ENCODE measurements at places on chromosomes 11 and 22.

- DNase-seq: no peak
These were observed 7.5 kb downstream of the DPAGT1 start for GRCh38 chr11:119093942-119094815.

DNA sequence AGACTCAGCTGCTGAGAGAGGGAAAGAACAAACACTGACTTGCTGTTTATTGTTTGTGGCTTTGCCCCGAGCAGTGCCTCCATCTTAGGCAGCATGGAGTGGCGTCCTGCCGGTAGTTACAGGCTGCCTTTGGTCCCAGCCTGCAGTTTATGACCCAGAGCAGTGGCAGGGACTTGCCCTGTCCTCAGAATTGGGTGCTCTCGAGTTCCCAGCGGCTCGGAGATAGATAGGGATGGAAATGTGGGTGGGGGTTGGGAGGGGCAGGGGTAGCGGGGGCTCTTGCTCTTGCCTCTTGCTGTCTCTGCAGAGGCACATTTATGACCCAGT lies 3.1 kb downstream of the ALX4 start:
- no peak for DNase-seq

DNA sequence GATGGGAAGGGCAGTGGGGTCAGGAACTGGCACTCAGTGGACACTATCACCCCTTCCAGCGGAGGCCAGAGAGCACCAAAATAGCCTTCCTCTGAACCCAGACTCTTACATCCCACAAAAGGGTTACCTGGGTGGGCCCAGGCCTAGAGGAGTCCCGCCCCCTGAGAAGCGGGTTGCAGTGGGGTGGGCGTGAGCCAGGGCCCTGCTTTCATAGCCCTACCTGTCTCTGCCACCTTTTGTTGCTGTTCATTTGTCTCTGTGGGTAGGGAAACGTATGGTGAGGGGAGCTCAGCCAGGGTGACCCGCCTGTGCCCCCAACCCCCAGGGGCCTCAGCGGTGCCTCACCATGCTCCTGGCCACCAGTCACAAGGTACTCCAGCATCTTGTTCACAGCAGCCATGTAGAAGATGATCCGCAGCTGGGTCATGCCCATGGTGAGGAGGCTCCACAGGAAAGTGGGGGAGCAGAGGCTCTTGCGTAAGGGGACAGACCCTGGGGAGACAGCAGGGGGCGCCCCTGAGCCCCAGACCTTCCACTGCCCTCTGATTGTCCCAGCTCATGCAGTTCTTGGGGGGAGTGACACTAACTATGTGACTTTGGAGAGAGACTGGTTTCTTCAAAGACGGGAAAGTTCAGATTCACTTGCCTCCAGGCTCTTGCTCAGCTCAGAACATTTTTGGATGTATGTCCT lies 24.0 kb downstream of the SLC43A1 start:
- no peak for DNase-seq

- DNase-seq: no peak
These were observed 82.0 kb downstream of the PARVA start for GRCh38 chr11:12459374-12459773.

DNA sequence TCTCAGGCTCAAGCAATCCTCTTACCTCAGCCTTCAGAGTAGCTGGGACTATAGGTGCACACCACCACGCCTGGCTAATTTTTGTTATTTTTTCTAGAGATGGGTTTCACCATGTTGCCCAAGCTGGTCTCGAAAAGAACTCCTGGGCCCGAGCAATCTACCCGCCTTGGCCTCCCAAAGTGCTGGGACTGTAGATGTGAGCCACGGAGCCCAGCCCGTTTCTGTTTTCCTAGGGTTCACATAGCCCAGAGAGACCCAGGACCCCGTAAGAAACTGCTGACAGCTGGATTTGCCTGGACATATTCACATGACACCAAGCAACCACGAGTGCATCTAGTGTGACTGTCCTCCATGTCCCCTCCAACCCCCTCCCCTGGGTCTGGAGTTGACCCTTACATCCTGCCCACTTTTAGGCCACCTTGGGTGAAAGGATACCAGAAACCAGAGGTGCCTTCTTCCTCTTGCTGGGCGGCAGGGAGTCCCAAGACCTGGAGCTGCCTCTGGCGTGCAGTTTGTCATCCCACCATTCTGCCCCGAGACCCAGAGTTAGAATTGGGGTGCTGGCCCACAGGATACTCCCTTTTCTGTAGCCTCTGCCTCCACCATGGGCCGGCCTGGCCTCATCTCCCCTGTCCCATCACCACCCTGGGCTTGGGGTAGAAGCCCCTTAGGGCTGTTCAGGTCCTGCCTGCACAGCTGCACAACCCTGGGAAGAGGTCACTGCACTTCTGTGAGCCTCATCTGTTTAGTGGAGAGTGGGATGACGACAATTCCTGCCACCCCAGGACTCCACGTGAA lies 3.7 kb upstream of the RIN1 start:
- DNase-seq: no peak

GRCh38 chr11:106271686-106272085 lies 194.2 kb downstream of the AASDHPPT start:
- no peak for DNase-seq

- DNase-seq: no peak
These were observed at the start of gene SUSD2 for GRCh38 chr22:24181088-24181995. Gene SUSD2, plus strand, starts transcription at chr22:24181487. Its CDS starts 33 bp downstream, at chr22:24181520.

DNA sequence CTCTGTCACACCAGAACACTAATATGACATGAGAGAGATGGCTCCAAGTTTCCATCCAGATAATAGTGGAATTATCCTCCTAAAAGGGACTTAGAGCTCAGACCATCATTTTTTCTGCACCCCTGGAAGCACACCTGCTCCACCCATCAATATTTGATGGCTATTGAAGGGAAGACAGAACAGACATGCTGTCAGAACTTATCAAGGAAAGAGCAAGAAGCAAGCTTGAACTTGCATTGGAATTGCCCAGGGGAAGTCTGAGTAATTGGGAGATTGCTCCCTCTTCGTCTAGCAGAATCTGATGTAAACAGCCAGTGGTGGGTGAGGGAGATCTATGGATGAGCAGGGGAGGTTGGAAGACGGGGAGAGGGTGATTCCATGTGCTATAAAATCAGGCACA lies 874.4 kb upstream of the TENM4 start:
- no peak for DNase-seq

DNA sequence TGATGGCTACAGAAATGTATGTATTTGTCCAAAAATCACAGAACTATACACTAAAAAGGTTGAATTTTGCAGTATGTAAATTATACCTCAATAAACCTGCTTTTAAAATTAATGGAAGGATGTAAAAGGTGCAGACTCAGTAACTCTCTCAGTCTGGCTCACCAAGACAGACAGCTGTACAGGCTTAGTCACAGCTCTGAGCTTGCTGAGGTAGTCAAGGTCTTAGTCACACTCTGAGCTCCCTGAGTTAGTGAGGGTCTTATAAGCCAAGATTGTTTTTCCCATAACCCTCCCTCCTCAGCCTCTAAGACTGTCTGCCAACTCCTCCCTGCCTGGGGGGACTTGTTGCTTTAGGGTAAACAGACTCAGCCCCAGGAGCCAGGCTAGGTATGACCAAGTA lies 59.3 kb upstream of the IZUMO1R start:
- no peak for DNase-seq

DNA sequence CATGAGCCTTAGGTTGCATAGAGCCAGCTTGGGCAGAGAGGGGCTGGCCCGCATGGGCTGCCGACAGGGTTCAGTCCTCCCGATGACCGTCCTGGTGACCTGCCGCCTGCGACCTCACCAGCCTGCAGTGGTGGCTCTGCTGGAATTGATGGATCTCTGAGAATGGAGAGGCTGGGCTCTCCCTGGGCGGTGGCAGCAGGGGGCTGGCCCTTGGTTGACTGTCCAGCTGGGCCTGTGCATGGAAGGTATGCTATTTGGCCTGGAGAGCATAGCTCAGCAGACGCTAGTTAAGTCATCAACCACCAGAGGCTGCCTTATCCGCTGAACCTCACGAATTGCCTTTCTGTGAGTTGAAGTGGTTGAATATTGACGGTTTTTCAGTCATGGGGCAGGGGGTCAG lies 19.7 kb downstream of the GRAMD4 start:
- DNase-seq: no peak

- no peak for DNase-seq
These were observed 108.5 kb downstream of the PHF21B start for GRCh38 chr22:44901301-44901700.

- no peak for DNase-seq
These were observed 4.7 kb downstream of the OR5AP2 start for GRCh38 chr11:56637500-56637899.

- DNase-seq: no peak
These were observed 3.1 kb upstream of the PTGDR2 start for GRCh38 chr11:60858731-60859464.

GRCh38 chr11:86625544-86625943 lies 46.9 kb downstream of the ME3 start:
- no peak for DNase-seq

DNA sequence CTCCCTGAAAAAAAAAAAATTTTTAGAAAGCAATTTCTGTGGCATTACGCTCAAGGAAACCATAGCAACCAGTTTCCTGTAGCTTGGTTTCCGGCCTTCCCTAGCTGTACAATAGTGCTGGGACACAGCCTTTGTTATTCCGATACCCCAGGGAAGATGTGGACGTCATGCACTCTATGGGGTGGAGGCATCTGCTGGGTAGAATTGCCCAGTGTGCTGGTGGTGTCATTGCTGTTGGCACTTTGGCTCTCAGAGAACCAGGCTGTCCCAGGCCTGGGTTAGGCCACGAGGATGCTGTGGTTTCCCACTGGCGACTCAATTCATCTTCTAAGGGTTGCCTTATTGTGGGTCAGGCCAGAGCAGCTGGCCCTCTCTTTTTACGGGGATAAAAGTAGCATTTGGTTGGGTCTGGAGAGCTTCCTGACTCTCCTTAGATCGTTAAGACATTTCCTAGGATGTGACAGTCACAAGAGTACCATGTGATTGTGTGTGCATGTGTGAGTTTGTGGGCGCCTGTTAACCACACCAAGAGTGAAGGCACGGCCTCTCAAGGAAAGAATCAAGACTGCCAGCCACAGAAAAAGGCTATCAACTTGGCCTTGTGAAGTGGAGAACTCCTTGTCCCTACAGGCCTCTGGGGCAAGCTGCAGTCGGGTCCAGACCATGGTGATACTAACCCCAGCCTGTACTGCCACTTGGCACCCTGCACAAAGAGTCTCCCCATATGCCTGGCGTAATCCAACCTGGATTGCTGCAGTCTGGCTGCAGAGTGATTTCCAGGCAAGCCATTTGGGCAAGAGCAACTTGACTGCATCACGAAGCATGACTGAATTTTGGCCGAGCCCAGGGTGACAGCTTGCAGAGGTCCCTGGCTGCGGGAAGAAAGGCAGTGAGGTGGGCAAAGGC lies 35.9 kb upstream of the NAV2 start:
- no peak for DNase-seq

DNA sequence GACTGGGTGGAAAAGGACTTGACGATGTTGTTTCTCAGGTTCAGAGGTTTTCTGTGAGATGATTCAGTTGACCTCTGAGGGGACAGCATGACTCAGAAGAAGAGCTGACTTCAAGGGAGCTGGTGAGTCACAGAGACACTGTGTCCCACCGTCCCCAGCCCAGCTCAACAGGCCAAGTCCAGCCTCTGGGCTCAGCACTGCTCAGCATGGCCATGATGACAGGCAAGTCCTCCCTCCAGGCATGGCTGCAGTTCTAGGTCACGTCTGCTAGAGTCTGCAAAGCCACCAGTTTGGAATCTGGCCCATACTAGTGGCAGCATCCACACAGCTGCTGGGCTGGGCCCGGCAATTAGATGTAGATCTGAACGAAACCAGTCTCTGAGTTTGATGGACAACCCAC lies 12.9 kb downstream of the TRIM29 start:
- DNase-seq: no peak

DNA sequence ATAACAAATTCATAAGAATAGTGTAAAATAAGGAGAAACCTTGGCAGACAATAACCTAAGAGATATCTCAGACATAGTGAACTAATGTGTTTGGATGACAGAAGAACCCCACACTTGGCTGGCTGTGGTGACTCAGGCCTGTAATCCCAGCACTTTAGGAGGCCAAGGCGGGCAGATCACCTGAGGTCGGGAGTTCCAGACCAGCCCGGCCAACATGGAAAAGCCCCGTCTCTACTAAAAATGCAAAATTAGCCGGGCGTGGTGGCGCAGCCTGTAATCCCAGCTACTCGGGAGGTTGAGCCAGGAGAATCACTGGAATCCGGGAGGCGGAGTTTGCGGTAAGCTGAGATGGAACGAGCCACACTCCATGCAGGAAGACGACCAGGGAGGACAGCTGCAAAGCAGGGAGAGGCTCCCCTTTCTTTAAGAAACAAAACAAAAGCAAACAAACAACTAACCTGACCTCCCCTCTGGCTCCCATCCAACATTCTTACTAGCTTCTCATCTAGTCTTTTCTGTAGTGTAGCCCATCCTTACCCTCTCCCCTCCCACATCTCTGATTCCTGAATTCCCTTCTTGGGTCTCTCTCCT lies 84.2 kb downstream of the ZNF280B start:
- no peak for DNase-seq

DNA sequence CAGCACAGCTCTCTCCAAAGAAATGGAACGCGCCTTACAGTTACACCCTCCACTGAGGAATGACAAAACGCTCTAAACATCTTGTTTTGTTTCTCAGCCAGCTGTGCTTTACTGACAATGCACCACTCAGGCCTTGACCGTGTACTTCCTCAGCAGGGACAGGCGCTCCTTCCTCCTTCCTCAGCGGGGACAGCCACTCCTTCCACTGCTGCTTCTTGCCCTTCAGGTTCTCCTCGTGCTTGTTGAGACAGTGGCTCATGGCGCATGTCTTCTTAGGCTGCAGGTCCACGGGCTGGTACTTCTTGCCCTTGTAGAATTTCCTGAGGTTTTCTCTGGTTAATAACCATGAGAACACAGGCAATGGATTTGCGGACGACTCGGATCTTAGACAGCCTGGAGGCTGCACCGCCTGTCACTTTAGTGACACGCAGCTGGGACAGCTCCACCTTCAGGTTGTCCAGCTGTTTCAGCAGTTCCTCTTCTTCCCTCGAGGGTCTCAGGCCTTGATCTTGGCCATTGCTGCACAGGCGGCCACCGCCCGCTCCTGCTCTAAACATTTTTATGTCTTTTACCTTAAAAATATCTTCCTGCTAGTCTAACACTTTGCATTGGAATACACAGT lies 613.8 kb downstream of the BRD1 start:
- DNase-seq: no peak

- DNase-seq: no peak
These were observed 38.6 kb downstream of the KCNQ1 start for GRCh38 chr11:2483426-2483825.

GRCh38 chr22:24584166-24584790 lies 8.6 kb downstream of the LRRC75B start:
- DNase-seq: no peak

Measured in caudate nucleus (tissue), 63 donors.